ENCODE measurements at places on chromosomes 5 and 9.

GRCh38 chr9:105082843-105083242, 154.9 kb upstream of the ABCA1 start:
- DNase-seq, result no peak

- DNase-seq, result no peak
Observed at GRCh38 chr5:37740331-37741066, 99.3 kb downstream of the GDNF start.

DNA sequence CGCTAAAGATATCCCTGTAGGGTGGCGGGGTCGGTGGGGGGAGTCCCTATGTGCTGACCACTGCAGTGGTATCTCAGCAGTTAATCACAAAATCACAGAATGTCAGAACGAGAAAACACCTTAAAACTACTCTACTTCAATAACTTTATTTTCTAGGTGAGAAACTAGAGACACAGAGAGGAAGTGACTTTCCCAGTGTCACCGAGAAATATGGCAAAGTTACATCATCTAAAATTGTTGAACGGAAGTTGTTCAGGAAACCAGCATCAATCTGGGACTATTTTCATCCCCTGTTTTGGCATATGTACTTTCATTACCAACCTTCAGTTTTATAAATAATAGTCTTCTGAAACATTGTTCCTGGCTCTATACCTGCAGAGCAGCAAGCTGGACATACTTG, 384.0 kb downstream of the SPOCK1 start:
- no peak for DNase-seq

GRCh38 chr5:137933491-137933911, 44.2 kb downstream of the PKD2L2 start:
- DNase-seq, result no peak

- DNase-seq, result no peak
Observed at GRCh38 chr9:115018547-115019435, 88.4 kb upstream of the TNFSF8 start.

- DNase-seq, result no peak
Observed at GRCh38 chr5:126866851-126867636, 90.1 kb downstream of the LMNB1 start.

GRCh38 chr9:130701059-130702022, 7.8 kb downstream of the EXOSC2 start:
- DNase-seq, result peak; percentile 43

DNA sequence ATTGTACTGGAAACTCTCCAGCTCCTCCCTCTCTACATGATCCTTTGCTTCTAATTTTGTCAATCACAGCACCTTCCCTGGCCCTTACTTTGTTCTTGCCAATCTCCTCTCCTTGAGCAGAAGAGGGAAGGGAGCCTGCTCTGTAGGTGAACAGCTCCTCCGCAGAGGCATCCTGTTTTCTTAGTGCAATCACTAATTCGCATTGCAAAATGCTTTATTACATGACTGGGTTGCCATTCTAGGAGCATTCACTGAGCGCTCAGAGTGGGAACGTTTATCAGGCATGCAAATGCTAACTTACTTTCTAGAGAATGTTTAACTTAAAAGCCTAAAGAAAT, 416 bp upstream of the SNX18 start:
- DNase-seq, result no peak

GRCh38 chr5:171764265-171764664, 21.4 kb upstream of the SMIM23 start:
- DNase-seq, result no peak

GRCh38 chr9:33748633-33749304, 46.6 kb upstream of the PRSS3 start:
- DNase-seq, result no peak

- DNase-seq, result no peak
Observed at GRCh38 chr5:43104057-43104456, 16.7 kb upstream of the ZNF131 start.

DNA sequence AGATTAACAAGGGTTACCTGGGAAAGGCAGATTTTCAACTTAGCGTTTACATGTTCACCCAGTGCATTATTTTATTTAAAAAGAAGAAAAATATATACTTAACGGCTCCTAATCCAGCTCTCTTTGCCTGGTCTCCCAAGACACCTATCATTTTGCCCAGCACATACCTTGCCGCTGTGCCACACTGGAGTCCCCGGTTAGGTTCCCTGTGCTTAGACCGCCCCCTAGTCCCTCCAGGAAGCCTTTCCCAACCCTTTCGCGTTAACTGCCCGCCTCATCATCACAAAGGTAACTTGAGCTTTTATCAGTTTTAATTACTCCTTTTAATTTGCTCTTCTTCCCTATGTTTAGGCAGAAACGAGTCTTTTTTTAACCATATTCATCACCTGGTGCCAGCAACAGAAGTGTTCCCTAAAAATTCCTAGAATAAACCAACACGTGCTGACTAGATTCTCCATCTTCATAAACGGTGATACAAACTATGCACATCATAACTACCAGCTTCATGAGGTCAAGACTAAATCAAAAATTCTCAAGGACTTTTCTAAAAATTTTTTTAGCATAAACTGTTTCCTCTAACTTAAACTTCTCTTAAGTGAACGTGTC, 19.7 kb downstream of the DNAJA1 start:
- no peak for DNase-seq

DNA sequence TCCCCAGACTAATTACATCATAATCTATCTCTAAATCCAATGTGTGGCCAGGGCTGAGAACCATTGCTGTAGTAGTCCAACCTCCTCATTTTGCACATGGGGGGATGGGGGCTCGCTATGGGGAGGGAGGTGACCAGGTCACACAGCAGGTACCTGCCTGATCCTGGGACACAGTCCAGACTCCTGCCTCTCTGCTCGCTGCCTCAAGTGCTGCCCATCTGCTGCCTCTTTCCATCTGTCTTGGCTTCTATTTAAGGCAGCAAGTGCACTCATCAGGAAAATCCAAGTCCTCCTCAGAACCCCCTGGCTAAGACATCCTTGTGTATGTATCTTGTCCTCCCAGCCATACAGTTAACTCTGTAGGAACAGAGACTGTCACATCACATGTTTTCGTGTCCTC, 57.7 kb upstream of the FRRS1L start:
- no peak for DNase-seq

DNA sequence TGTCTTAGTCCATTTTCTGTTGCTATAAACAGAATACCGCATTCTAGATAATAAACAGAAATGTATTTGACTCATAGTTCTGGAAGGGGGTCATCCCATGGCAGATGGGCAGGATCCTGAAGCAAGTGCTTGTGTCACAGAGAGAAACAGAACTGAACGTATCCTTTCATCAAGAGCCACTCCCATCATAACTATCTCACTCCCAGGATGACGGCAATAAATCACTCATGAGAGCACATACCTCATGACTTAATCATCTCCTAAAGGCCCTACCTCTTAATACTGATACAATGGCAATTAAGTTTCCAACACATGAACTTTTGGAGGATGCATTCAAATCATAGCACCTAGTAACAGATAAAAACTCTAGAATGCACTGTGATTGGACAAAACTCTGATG, 142.9 kb downstream of the CAMK4 start:
- no peak for DNase-seq

- no peak for DNase-seq
Observed at GRCh38 chr5:102975457-102976182, 144.3 kb downstream of the GIN1 start.

DNA sequence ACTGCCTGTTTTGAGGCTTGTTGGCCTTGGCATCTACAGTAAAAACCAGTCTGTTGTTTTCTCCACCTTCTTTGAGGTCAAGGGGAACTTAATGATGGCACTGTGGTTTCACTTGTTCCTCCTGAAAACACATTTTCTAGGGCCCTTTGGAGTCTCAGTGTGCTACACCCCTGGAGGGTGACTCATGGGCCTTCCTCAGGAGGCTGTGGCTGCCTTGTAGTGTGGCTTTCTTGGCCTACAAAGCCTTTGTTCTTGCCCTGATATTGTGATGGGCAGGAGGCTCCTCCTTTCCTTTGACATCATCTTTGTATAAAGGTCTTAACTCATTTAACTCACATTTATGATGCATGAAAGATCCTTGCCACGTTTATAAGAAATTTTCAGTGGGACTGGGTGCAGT, 56.3 kb upstream of the GPBP1 start:
- DNase-seq, result peak; percentile 46

GRCh38 chr5:61535828-61536227, 203.8 kb downstream of the ZSWIM6 start:
- no peak for DNase-seq

DNA sequence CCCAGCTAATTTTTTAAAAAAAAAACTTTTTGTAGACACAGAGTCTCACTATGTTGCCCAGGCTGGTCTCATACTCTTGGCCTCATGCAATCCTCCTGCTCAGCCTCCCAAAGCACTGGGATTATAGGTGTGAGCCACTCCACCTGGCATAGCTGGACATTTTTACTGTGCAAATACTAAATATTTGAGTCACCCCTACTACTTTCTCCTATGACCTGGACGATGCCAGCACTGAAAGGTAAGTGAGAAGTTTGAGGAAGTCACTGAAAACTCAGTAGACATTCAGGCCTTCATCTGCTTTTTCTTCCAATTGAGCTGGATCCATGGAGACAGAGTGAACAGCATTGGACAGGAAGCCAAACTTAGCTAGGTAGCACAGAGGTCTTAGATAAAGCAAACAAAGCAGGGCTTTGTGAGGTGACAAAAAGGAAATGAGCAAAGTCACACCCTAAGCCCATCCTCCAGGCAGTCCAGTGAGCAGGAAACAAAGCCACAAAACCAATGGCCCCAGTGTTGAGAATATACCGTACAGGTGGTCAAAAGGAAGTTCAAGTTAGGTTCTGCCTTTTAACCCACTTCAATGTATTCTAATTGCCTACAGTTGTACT, 192.6 kb upstream of the RASA1 start:
- peak; percentile 1 for DNase-seq

DNA sequence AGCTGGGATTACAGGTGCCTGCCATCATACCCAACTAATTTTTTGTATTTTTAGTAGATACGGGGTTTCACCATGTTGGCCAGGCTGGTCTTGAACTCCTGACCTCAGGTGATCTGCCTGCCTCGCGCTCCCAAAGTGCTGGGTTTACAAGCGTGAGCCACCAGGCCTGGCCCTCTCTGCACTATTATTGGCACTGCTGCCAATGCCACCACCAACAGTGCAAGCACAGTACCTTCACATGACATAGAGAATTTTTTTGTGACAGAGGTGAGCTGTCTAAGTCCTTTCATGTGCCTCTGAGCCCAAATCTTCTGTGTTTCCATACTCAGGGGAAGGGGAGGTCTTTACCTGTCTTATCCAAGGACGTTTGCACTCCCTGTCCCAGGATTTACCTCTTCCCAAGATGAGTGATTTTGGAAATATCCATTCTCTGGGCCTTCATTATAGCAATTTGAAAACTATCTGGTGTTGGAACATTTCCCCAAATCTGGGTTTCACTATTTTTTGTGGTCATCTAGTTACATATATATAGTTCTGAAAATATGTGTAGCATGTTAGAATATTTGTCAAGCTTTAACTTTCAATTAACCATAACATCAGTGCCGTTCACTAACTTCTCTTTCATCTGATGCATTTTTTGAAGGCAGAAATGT, 5.4 kb upstream of the CD180 start:
- no peak for DNase-seq

DNA sequence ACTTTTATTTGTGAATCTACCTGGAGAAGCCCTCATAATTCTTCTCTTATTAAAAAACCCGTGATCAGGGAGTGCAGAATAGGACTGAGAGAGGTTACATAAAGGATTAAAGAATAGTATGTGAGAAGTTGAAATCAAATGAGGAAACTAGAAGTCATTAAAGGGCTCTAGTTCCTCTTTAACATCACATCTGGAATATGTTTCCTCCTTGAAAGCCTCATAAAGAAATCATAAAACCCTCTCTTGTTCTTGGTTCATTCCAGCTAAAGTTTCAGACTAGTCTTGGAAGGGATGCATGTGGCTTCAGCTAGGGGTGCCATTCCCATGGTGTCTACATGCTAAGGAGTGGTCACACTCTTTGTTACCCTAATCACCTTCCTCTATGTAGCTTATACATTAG, 5.7 kb upstream of the C5orf46 start:
- DNase-seq, result no peak
